Kidney (tissue), 22 donors: ENCODE measurements at places on chromosomes 5 and 9. TPM values are rescaled to one million over a fixed set of nuclear protein-coding genes. Genes with fewer than 3 reads are reported as not detected.

GRCh38 chr9:121217609-121218292 is 16.1 kb upstream of the RAB14 start:
- no peak for DNase-seq

DNA sequence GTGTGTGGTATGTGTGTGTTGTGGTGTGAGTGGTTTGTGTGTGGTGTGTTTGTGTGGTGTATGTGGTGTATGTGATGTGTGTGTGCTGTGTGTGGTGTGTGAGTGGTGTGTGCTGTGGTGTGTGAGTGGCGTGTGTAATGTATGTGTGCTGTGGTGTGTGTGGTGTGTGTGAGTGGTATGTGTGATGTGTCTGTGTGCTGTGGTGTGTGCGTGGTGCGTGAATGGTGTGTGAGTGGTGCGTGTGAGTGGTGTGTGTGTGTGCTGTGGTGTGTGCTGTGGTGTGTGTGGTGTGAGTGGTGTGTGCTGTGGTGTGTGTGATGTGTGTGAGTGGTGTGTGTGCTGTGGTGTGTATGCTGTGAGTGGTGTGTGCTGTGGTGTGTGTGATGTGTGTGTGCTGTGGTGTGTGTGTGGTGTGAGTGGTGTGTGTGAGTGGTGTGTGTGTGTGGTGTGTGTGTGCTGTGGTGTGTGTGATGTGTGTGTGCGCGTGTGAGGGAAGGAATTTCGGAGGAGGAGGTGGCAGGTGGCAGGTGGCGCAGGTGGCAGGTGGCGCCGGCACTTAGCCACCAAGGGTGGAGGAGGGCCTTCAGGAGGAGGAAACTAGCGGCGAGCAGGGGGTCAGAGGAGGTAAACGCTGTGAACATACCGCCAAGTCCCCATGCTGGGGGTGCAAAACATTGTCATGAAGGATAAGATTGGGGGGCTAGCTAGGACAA is 191.8 kb downstream of the MELK start:
- DNase-seq: no peak

- no peak for DNase-seq
Observed at GRCh38 chr5:13771011-13771571, 173.4 kb downstream of the DNAH5 start.

DNA sequence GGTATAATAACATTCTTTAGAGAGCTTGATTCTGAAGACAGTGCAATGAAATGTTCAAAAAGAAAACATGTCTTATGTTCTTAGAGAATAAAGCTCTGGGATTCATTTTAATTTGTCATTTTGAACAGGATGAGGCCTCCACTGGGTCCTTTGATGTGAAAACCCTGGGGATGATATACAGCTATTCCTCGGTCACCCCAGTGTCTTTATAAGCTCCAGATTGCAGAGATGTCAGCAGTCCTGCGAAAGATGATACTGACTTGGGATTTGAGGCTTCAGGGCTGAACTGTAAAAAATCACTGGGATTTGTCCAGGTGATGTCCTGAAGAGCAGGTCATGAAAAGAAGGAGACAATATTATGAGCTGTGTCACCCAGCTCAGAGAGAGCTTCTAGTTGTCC is 529.7 kb upstream of the ZNF608 start:
- no peak for DNase-seq

DNA sequence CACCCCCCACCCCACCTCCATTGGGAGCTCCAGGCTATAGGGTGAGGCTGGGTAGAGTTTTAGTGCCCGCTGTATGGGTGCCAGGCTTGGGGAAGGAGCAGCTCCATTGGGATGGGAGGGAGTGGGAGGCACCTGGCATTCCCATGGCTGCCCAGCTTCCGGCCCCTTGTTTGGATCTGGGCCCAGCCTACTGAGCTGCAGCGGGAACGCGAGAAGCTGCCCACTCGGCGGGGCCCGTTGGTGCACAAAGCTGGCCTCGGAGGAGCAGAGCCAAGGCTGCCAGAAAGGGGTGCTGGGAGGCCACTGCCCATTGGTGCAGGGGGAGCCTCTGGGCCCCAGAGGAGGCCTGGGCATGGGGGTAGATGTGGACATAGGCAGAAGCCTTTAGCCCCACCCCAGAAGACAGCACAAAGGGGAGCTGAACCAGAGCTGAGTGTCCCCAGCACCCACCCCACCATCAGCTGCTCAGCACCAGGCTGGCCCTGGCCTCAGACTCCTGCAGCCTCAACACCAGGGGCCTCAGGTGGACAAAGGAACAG is 4.4 kb downstream of the LCN9 start:
- DNase-seq: peak; percentile 26

- no peak for DNase-seq
Observed at GRCh38 chr5:67077296-67077695, 119.3 kb downstream of the CD180 start.

Gene WDR70
- 32.3 TPM for total RNA-seq
